ENCODE measurements at places on chromosomes 3 and 15.

DNA sequence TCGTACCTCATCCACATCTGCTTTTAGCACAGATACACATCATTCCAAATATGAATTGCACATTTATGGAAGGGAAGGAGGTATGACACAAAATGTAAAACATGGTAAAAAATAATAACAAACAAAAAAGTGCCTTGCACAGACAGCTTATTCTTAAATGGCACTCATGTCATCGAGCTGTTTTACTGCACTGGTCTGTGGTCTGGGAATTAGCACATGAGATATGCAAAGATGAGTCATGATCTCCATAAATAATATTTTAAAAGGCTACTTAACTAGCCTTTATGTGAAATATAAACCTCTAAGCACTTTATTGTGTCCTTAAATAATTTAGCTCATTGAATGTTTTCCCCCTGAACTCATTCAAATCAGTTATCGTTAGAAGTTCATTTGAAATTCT is 142.2 kb upstream of the ZNF385D start:
- no peak for DNase-seq

DNA sequence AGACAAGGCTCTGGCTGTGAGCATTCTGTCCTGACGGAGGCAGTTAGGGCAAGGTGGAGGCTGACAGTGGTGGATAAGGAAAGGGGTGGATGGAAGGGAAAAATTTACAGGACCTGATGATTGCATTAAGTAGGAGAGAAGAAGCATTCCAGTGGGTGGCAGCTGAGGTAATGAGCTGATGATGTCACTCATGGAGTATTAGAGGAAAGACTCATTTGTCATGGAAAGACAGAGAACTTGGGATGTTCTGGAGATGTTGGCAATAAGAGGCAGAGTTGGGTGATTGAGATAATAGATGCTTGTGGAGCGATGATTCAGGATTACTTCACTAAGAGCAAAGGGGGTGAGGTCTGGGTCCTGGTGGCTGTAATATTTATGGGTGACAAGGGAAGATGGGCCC is 63.6 kb upstream of the SCN5A start:
- DNase-seq: no peak

GRCh38 chr3:125072301-125072700 is 16.5 kb upstream of the HEG1 start:
- no peak for DNase-seq

DNA sequence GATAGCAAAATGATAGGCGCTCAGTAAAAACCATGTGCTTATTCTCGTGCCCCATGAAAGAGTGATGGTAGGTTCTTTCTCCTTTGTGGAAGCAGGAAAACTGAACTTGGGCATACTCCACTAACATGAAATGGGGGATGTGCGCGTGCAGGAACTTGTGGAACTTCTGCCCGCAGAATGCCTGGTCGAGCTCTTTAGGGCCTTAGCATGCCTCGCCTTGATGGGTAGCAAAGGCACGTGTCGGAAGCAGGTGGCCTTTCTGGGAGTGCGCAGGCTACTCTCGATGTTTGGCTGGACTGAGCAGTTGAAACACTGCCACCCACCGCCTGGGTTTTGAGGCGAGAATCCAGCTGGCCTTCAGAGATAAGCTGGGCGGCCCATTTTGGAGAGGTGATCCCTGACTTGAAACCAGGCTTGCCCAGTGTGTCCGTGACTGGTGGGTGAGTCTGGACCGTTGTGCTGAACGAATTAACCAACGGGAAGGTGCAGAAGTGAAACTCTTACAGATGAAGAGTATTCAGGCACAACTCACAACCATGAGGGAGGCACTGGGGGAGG is 842 bp downstream of the PCCB start:
- peak; percentile 63 for DNase-seq

GRCh38 chr15:33730815-33731214 is 237.5 kb upstream of the CHRM5 start:
- DNase-seq: no peak

GRCh38 chr3:101913168-101913567 is 63.9 kb downstream of the NFKBIZ start:
- DNase-seq: no peak

DNA sequence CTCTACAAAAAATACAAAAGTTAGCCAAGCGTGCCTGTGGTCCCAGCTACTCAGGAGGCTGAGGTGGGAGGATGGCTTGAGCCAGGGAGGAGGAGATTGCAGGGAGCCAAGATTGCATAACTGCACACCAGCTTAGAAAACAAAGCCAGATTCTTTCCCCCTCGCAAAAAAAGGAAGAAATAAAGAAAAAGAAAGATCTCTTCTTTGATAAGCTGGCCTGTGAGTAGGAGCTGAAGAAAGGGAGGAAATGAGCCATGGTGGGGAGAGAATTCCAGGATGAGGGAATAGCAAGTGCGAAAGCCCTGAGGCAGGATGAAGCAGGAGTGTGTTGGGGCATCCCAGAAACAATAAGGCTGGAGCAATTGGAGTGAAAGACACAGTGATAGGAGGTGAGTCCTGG is 24.5 kb upstream of the TOP2B start:
- no peak for DNase-seq

DNA sequence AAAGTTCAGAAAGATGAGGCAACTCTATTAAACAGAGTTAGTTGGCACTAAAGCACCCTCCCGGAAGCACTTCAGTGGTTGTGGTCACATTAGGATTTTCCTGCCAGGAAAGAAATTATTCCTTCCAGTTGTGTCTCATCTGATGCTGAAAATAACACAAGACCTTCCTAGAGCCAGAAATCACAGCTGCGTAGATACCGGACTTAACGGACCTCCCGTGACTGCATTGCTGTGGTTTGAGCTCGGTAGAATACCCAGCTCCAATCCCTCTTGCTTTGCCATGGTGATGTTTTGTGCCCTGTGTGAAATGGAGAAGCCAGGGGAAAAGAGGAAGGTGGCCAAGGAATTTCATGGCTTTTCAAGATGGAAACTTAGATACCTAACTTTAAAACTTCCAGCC is 215.0 kb upstream of the IGF1R start:
- no peak for DNase-seq

DNA sequence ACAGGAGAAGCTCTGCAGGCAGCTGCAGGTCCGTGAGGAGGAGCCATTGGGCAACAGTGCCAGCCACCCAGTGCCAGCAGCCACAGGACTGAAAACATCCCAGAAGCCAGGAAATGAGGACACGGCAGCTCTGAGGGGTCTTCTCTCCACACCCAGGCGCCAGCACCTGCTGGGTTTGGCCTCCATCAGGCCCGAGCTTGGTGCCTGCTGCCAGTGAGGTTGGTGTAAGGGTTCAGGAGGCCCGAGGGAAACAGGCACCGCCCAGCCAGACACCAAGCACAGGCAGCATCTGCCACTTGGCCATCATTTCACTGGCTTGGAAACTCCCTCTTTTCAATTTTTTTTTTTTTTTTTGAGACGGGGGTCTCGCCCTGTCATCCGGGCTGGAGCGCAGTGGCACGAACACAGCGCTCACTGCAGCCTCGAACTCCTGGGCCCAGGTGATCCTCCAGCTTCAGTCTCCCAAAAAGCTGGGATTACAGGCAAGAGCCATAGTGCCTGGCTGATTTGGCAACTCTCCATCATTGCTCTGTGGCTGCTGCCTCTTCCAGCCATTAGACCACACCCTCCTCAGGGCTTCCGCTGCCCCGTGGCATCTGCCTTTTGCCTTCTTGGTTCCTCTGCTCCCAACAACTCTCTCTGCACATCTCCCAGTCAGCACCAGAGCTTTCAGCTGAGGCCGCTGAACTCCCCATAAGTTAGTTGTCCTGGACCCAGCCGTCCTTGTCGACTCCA is 1.5 kb upstream of the ITIH3 start:
- no peak for DNase-seq

GRCh38 chr15:22960556-22960955 is 19.6 kb downstream of the CYFIP1 start:
- DNase-seq: no peak

Measured in SK-N-SH (cell line).